Fibroblast of skin of right biceps (primary cell): ENCODE measurements at places on chromosomes 4 and X.
A peak's percentile ranks its signal among the peaks of the same experiment; 100 is the strongest.

DNA sequence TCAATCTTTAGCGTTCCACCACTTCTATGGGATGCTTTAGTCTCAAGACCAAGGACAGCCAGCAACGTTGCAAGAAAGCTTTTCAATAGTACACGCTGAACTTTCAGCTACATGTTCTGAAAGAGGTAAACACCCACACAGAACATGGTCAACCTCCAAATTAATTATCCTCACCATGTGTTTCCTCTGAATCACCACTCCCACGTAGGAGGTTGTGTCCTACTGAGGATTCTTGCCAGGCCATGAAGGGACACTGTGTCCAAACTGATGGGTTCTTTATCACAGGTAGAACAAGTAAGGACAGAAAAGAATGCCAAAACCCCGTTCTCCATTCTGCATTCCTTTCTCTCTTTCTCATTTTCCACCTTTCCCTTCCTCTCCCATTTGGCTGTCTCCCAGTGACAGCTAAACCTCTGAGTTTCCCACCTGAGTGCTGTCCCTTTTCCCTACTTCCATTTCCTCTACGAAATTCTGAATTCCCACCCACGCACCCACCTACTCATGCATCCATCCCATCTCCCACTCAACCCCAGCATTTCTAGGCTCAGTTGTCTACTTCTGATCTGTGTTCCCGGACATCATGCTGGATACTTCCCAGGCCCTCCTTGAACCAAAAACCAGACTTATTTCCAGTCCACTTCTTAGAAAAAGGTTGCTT, 29.0 kb upstream of the GPM6B start:
- DNase-seq, result no peak

DNA sequence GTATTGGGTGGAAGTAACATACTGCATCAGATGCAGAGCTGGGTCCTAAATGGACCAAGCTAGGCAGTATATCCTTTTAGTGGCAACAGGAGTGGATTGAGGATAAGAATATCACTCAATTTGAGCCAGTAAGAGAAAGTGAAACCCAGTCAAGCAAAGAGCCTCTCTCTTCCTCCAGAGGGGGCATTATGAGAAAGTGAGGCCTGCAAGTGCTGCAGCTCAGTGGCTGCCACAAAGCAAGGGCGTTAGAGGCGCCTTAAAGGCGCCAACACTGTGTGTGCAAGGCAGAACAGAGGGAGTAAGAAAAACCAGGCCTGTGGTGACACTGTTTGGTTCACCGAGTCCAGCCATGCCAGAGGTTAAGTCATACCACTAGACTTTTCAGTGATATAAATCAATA, 17.5 kb downstream of the STX18 start:
- no peak for DNase-seq

DNA sequence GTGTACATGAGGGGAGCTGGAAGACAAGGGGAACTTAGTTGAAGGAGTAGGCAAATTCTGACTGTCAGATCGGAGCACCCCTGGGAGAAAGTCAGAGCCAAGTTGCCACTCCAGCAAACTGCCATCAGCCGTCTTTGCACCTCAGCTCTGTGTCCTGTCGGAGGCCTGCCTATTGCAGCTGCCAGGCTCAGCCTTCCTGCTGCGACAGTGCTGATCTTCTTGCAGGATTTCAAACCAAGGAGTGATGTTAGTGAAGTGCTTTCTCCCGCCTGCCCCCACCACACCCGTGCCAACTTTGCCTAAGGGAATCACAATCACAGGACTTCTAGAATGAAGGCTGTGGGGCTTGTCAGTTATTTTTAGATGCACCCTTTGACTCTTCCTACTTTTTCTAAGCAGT, 185.3 kb downstream of the KIT start:
- no peak for DNase-seq

- DNase-seq, result no peak
These were observed 22.3 kb upstream of the C4orf54 start for GRCh38 chr4:99679976-99680375.

DNA sequence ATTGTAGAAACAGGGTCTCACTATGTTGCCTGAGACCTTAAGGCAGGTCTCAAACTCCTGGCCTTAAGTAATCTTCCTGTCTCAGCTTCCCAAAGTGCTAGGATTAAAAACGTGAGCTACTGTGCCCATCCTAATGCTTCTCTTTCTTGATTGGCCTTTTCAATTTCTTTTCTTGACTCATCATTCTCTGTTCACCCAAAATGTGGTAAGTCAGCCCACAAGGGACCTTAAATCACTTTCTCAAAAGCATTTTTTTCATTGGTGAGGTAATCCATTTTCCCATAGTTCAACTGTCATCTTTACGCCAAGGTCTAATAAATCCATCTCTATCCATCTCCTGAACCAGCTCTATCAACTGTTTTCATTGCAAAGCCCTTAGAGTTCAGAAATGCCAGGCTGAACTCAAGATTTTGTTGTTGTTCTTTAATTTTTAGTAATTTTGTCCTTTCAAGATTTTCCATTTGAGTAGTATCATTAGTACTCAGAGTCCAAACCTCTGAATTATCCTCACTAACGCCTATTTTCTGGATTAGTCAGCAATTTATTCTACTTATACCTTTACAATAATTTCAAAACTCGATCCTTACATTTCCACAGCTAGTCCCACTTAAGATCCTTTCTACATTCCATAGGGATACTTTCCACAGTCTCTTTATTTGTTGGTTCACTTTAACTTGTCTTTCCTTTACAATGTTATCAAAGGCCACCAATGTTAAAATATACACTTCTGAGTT, 528.6 kb downstream of the IL15 start:
- DNase-seq, result no peak

- no peak for DNase-seq
These were observed 852.7 kb upstream of the FRG1 start for GRCh38 chr4:189087971-189088370.

- DNase-seq, result peak; percentile 60
These were observed 877 bp upstream of the SLC16A2 start for GRCh38 chrX:74420196-74421035.

- DNase-seq, result no peak
These were observed 29.8 kb upstream of the CCNG2 start for GRCh38 chr4:77127215-77127614.

DNA sequence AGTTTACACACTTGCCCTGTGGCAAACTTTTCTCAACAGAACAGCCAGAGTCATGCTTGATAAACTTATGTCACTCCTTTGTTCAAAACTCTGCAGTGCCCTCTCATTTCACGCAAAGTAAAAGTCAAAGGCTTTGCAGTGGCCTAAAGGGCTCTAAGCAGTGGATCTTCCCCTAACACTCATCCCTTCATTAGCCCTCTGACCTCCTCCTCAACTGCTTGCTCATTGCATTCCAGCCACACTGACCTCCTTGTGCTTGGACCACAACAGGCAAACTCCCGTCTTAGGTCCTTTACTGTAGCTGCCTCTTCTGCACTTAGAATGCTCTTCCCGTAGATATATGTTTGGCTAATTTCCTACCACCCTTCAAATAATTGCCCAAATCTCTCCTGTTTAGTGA, 5.6 kb downstream of the PRDM5 start:
- DNase-seq, result no peak

GRCh38 chr4:823176-823760, 2.7 kb downstream of the CPLX1 start:
- DNase-seq, result no peak

DNA sequence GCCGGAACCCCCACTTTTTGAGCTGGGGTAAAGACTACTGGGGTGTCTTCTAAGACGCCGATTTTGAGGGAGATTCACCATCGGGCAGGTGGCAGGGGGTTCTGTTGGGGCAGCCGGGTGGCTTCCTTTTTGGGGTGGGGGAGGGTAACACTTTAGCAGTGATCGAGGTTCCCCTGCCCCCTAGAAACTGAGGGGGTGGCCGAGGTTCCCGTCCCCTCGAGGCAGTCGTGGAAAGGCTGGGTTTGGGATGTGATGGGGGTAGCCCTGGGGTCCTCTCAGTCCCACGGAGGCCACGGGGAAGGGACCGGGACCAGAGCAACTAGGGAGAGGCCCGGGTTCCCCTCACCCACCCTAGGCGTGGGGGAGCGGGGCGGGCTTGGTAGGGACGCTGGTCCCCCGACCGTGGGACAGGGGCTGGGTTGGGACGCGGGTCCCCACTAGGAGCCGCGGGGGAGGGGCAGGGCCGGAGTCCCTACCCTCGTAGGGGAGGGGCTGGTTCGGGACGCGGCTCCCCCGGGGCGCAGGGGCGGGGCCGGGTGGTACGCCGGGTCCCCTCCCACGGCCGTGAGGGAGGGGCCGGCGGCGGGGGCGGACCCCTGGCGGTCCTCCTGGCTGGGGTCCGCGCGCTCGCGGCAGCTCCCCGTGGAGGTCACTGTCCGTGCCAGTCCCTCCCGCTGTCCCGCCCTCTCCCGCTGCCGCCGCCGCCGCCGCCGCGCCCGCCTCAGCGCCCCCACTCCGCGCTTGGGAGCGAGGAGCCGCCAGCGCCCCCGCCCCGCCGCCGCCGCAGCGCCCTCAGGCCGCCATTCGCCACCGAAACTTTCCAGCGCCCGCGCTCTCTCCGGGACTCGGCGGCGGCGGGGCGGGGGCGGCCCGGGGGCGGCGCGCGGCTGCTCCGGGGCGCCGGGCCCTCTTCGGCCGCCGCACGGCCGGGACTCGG, at the start of gene TBL1X:
Gene TBL1X (plus strand): TSS at position 624 of the 937 bp plus-strand sequence. CDS start 188,529 bp downstream, outside the sequence.
- DNase-seq, result peak; percentile 64

DNA sequence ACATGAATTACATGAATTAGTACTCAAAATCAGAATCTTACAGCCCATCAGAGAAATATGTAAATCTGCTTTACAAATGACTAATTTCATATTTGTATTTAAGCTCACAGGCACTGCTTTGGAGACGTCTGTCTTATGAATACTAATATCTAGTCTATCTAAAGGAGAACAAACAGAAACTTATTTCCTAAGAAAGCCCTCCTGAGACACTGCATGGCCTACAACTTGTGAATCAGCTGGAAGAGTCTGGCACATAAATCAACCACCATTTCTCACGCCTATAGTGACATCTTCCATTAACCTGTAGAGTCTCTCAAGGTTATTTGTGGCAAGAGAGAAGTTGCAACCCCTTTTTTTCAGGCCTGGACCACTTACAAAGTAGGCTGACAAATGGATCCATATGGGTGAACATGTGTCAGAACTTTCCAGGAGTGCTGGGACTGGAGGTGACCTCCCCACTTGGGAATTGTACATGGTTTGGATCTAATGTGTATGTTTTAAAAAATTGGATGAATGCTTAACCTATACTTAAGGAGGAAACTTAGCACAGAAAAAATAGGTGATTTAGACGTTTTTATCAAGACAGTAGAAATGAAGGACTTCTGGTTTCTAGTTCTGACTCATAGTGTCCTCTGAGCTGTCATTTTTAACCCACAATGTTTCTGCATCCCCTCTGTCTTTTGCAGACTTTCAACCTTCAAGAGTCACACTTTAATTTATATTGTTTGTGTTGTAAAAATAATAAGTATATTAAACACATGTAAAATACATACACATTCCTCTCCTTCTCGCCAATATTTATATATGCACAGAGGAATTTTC, 83.2 kb upstream of the ARHGAP24 start:
- DNase-seq, result peak; percentile 18

GRCh38 chrX:55102754-55103153, 13.9 kb downstream of the PAGE2 start:
- DNase-seq, result no peak

DNA sequence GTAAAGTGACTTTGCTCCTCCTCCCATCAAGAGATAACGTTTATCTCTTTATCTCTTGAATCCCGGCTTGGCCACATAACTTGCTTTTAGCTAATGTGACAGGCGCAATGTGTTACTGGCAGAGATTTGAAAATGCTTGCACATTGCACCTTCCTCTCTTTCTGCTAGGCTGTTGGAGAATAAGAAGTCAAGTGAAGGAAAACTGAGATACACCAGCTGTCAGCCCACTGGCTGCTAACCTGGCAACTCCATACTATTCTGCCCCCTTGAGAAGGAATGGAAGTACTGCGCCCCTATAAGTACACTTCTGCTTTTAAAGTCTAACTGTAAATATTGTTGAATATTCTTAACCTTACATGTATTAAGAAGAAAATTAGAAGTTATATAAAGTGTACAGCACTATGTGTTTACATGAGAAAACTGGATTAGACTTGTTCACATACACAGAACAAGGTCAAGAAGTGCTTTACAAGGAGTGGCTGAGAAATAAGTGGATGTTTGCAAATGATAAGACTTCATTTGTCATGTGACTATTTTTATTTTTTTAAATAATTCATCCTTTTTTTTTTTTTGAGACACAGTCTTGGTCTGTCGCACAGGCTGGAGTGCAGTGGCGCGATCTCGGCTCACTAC, 424.5 kb upstream of the CTSO start:
- DNase-seq, result peak; percentile 17

- DNase-seq, result no peak
These were observed 17.7 kb upstream of the ZIC3 start for GRCh38 chrX:137548261-137548660.

- peak; percentile 85 for DNase-seq
These were observed 26.5 kb upstream of the NEIL3 start for GRCh38 chr4:177283167-177283566.

- peak; percentile 18 for DNase-seq
These were observed 46.2 kb downstream of the MAGEB5 start for GRCh38 chrX:26262121-26262523.

DNA sequence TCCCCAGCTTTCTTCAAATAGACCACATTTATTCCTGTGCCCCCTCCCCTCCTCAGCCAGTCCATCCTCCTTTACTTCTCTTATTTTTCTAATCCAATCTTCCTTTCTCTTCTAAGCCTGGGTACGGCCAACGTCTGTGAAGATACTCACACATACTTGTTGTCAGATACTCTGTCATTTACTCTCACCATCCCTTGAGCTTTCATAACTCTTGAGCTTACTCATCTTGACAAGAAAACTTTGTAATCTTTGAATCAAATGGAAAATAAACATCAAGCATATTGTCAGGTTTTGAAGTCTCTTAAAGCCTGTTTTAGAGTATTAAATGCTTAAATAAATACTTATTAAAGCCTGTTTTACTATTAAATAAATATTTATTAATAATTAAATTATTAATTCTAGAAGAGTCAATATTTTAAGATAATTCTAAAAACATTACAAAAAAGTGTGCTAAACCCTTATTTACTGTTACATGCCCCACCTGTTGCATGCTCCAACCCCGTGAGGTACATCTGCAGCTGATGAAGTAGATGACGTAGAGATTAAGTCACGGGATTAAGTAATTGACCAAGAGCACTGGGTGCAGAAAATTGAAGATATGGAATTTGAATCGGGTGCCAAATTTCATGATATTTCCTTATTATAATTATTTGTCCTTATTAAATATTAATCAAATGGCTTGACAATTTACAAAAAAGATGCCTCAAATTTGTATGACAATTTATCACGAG, 1.5 kb upstream of the TRIML2 start:
- peak; percentile 55 for DNase-seq

DNA sequence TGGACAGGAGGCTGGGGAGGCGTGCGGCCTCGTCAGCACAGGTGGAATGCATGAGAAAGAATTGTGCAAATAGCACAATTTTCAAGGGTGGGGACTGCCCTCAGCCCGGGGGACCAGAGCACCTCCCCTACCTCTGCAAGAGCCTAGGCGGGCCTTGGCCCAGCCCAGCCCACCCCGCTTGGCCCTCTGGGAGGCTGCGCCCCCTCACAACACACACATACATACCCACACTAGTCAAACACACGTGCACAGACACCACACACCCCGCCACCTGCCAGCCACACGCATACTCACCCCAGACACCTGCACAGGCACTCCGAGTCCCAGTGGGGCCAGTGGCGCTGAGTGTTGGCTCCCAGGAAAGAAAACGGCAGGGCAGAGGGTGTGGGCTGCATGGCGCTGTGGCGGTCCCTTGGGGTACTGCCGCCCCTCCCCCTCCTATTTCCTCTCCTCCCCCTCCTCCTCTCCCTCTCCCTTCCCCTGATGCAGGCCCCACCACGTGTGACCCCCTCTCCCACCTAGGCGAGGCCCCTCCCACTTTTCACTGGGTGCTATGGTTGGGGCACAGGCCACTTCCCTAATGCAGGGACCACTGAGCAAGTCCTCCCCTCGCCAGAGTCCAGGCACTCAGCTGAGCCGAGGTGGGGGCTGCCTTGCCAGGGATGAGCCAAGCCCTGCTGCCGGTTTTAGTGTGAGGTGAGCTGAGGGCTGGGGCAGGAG, 84.5 kb downstream of the FAM53A start:
- DNase-seq, result no peak
